HAP-1 (cell line): ENCODE measurements at places on chromosomes 16 and 17.

- no peak for DNase-seq
These were observed 51.7 kb downstream of the CMIP start for GRCh38 chr16:81496321-81496720.

GRCh38 chr16:63947022-63947421, 1174.8 kb downstream of the CDH11 start:
- no peak for DNase-seq

GRCh38 chr16:22252317-22252716, 44.9 kb upstream of the POLR3E start:
- no peak for DNase-seq

DNA sequence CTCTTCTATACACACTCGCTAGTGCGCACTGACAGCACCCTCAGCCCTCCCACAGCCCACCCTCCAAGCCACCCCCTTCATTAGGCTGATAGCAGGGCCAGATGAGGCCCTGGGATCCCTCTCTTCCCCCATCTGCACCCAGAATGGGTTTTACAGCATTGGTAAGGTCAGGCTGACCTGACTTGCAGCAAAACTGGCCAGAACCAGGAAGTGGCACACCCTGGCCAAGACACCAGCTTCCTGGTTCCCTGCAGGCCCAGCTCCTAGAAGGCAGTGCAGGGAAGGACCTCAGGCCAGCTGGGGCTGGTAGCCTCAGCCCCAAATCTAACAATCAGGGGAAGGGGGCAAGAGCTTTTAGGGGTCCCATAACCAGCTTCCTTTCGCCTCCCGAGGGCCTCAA, 50.0 kb upstream of the MRPS23 start:
- no peak for DNase-seq

DNA sequence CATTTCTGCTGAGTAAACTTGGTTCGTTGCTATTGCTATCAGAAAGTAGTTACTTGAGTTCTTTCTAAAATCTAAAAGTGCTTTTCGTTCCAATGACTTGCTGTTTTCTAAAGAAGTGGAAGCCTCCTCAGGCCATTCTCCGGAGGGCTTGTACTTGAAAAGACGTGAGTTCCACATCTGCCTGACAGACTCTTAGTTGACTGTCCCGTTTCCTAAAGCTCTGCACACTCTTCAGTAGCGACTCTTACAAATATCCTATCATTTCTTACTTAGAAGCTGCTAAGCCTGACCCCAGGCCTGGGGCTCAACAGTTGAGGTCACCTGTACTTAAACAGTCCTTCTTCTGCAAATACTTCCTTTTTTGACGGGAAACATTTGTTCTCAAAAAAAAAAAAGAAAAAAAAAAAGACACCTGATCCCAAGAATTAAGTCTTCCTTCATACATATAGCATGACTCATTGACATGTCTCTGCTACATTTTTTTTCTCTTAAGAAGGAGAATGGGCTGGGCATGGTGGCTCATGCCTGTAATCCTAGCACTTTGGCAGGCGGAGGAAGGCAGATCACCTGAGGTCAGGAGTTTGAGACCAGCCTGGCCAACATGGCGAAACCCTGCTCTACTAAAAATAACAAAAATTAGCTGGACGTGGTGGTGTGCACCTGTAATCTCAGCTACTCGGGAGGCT, 61.5 kb downstream of the DHRS7C start:
- no peak for DNase-seq

DNA sequence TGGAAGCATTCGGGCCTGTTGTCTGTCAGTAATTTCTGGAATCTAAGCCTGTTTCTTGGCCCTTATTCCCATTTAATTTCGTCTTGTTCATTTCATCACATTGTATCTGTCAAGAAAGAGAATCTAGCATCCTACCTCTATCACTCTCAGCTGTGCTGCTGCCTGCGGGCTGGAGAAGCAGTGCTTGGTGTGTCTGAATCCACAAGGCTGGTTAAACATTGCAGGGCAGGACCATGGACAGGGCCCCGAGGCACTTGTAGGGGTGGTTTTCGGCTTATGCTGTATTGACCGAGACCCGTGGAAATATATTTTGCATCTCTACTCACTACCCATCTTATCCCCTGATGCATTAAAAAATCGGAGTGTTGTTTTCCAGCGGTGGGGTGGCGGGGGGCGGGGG, 3.1 kb downstream of the RAB11FIP4 start:
- DNase-seq, result no peak

DNA sequence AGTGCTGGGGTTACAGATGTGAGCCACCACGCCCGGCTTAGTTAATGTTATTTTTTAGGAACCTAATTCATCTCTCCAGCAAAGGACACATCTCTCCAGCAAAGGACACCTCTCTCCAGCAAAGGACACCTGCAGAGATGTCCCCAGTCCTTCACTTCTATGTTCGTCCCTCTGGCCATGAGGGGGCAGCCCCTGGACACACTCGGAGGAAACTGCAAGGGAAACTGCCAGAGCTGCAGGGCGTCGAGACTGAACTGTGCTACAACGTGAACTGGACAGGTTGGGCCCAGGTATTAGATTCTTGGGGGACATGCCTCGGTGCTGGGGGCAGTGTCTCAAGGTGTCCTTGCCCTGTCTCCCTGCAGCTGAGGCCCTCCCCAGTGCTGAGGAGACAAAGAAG, 4.7 kb downstream of the PFAS start:
- DNase-seq, result no peak

GRCh38 chr16:88669980-88670379, 7.1 kb upstream of the MVD start:
- DNase-seq, result no peak

GRCh38 chr17:61057257-61057656, 342.4 kb upstream of the TBX2 start:
- DNase-seq, result no peak

DNA sequence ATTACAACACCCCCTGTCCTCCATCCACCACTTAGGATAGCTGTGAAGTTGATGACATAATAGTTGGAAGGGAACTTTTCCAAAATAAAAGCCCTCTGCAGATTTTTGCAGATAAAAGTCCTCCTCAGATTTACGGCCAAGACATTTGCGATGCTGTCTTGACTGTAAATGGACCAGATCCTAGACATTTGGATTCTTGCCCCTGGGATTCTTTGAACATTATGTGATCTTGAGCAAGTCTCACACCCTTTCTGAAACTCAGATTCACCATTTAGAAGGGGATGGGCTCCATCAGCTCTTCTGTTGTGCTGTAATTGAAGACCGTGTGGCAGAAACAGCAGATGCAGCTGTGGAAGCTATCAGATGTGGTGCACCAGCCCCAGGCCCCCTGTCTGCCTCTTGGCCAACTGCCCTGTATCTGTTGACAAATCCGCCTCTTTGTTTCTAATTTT, 153.9 kb upstream of the CACNG3 start:
- no peak for DNase-seq

GRCh38 chr16:88511060-88511459, 58.0 kb downstream of the ZFPM1 start:
- no peak for DNase-seq

DNA sequence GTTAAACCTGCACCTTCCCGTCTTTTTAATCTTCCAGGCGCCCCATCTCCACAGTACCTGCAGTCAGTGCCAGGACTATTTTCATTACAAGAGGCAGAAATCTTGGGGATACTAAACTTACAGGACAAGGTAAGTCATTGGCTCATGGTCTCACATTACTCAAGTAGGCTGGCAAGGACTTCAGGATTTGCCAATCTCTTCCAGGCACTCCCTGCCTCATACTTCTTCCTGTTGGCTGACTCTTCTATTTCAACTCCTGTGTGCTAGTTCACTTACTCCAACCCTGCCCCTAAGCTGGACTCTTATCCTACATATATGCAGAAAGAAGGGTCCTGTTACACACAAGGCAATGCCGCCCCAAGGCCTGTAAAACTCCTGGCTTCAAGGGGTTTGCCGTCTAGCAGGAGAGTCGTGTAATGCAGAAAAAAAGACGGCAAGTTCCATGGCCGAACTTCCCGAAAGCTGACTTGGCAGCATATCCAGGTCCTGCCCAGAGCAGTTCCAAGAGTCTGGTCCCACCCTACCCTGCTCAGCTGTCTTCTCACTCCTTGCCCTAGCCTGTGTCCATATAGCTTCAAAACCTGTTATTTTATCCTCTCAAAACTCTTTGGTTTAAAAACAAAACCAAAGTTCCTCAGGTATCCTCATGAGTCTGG, 14.8 kb downstream of the ERN1 start:
- DNase-seq, result no peak

DNA sequence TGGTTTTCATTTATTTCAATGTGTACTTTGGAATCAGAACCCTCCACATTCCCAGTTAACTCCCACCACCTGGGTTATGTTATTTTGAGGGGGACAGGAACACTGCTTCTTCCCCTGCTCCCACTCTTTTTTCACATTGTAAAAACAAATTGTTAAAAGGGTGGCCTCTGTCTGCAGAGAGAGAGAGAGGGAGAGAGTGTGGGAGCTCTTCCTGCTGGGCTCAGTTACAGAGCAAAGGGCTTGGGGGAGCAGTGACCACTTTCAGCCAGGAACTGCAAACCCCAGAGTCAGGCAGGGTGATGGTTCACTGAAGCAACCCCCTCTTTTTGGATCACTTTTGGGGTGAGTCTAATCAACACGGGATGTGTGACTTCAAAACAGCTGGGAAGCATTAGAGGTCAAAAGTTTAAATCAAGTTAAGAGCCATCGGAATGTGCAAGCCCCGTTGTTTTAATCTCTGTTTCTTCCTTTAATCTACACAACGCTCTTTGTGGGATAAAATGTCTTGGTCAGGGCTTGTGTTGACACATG, 577.0 kb upstream of the CDH11 start:
- no peak for DNase-seq

GRCh38 chr16:53043986-53044601, 8.6 kb downstream of the CHD9NB start:
- DNase-seq, result no peak

GRCh38 chr17:4785311-4786105, 656 bp downstream of the VMO1 start:
- no peak for DNase-seq

DNA sequence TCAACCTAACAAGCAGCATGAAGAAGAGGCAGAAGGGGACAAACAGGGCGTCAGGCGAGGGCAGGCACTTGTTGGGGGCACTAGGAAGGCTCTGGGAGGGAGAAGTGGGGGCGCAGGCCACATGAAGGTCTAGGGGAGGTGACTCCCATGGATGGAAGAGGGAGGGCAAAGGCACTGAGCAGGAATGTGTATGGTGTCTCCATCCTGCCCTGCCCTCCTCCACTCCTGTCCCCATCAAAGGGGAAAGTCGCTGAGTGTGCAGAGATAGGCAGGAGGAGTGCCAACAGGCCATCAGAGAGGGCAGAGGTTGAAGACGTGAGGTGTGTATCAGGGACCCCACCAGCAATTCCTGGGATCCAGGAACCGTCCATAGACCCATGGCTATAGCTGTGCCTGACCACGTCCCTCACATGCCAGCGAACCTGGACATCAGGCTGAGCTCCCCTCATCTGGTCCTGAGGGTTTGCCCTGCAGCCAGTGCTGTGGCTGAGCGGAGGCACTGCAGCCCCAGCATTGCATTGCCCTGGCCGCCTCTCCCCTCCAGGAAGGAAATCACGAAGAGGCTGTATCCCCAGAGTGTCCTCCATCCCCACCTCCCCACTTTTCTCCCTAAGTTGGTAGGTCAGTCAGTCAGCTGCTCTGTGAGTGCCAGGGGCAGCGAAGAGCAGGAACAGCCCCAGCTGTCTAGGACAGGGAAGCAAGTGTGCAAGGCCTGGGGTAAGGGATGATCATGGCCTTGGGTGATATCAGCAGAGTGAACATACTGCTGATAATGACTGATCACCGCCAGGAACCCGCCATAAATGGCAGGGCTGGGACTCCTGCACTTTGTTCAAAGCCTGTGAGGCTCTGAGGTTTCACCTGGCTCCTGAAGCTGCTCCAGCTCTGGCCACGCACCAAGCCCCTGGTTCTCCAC, 6.2 kb upstream of the CYB561 start:
- no peak for DNase-seq

DNA sequence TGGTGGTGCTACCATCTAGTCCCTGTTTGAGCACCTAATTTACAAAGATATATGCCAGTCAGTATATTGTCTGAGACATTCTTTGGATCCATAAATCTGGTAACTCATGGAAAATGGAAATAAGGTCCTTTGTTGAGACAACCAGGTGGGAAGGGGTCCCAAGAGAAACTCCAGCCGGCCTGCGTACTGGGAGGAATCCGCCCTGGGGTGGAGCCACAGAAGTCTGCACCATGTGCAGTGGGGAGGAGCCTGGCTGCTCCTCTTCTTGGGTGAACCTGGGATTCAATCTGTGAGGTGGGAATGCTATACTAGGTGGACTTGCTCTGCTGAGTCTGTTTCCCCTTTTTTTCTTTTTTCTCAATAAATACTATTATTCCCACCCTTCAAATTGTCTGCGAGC, 339.2 kb upstream of the TNRC6C start:
- no peak for DNase-seq

GRCh38 chr17:76197911-76198310, 42.4 kb downstream of the RNF157 start:
- no peak for DNase-seq

DNA sequence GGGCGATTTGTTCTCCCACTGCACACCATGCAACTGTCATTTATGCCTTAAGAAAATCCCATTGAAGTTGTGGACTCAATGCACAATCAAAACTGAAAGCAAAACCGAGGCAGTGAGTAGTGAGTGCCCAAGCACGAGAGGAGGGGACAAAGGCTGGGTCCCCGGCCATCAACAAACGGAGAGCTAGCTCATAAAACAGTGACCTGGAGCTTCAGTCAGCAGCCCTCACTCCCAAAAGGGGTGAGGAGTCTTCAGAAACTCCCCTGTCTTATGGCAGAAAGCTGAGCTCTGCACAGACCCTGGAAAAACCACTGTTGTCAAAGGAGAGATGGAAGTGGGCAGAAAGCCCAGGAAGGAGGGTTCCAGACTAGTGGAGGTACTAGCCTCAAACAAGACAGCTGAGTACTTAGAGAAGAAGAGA, 96.9 kb downstream of the ADCY9 start:
- DNase-seq, result no peak

DNA sequence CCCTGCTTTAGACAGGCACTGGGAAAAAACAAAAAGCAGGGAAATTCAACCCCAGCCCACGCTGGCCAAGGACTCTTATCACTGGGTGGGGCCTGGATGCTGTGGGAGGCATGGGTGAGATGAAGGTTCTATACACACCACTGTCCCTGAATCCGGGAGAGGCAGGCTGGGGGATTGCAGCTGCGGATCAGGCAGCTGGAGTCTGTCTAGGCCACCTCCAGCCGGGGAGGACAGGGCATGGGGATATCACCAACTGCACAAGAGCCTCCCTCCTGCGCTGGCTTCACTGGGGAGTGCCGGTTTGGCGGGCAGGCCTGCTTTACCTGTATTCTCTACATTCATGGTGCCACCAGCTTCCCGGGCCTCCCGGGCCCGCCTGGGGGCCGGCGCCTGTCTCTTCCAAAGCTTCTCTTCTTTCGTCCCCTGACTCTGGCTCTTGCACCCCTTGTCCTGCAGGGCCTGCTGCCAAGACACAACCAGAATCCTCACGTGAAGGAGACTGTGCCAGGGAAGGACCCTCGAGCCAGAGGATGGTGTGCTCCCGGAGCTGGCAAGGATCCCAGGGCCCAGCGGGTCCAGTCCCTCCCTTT, 13.9 kb downstream of the KIFC3 start:
- DNase-seq, result no peak

- no peak for DNase-seq
These were observed 37.3 kb downstream of the TSC2 start for GRCh38 chr16:2084895-2085625.
